ENCODE measurements at places on chromosomes 1 and 21.

DNA sequence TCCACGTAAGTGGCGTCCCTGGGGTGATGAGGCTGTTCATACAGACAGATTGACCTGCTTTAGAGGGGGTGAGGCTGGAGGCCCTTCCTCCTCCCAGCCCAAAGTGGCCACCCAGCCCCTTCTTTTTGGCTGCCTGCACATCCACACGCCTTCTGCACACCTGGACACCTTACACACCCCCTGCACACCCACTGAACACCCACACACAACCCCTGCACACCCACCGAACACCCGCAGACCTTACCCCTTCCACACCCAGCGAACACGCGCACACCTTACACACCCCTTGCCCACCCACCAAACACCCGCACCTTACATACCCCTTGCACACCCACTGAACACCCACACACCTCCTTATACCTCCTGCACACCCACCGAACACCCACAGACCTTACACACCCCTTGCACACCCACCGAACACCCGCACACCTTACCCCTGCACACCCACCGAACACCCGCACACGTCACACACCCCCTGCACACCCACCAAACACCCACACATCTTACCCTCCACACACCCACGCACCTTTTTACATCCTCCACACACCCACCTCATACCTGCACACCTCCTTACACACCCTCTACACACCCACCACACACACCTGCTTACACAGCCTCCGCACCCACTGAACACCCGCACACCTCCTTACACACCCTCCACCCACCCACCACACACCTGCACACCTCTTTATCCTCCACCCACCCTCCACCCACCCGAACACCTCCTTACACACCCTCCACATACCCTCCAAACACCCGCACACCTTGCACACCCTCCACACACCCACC, 37.7 kb downstream of the COQ8A start:
- DNase-seq: no peak

- DNase-seq: no peak
Observed at GRCh38 chr1:228452194-228453021, 34.8 kb upstream of the RNF187 start.

DNA sequence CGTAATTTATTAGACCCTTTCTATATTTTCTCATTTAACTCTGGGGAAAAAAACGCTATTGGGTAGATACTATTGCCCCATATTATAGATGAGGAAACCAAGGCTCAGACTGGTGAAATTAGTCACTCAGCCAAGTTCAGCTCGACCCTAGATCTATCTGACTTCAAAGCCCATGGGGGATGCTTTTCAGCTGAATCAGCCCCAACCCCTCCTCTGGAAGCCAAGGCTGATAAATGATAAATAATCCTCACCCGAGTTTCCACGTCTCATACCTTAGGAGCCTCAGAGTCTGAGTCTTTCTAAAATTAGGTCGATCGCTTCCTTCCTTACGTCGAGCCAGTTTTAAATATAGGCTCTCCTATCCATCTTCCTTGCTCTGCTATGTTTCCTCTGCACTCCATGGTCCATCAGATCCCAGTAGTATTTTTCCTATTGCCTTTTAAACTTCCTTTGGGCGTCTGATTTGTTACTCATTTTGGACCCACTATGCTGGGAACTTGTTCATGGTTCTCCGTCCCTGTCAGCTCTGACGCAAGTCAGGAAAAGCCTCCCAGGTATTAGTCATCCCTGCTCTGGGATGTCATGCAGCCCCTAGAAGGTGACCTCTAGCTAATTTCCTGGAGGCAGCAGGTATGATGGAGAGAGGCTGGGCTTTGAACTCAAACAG, 122.8 kb downstream of the PLPP3 start:
- no peak for DNase-seq

GRCh38 chr1:63321066-63321784, 1.1 kb upstream of the FOXD3 start:
- no peak for DNase-seq

- no peak for DNase-seq
Observed at GRCh38 chr1:107526524-107527198, 385.8 kb downstream of the NTNG1 start.

- no peak for DNase-seq
Observed at GRCh38 chr1:230548357-230548756, 93.9 kb upstream of the COG2 start.

GRCh38 chr1:201002510-201002909, 21.0 kb downstream of the KIF21B start:
- DNase-seq: no peak

GRCh38 chr1:35860696-35861095, 22.3 kb upstream of the AGO1 start:
- no peak for DNase-seq

GRCh38 chr1:61566177-61566576, 158.8 kb downstream of the TM2D1 start:
- no peak for DNase-seq

- no peak for DNase-seq
Observed at GRCh38 chr1:26771643-26772321, 16.0 kb upstream of the PIGV start.

- no peak for DNase-seq
Observed at GRCh38 chr1:97986041-97987005, 65.5 kb upstream of the DPYD start.

- no peak for DNase-seq
Observed at GRCh38 chr1:151135433-151136385, 10.7 kb downstream of the SEMA6C start.

DNA sequence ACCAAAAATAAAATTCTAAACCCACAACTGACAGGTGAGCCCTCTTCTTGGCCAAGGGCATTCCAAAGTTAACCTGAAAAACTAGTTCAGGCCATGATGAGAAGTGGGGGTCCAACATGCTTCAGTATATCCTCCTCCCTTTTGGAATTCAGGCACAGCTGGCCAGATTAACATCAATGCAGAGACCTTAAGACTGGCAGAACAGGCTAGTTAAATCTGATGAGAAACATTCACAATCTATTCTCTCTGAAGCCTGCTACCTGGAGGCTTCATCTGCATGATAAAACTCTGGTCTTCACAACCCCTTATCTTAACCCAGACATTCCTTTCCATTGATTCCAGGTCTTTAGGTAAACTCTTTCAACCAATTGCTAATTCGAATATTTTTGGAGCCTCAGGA, 26.7 kb upstream of the ZBTB8B start:
- no peak for DNase-seq

DNA sequence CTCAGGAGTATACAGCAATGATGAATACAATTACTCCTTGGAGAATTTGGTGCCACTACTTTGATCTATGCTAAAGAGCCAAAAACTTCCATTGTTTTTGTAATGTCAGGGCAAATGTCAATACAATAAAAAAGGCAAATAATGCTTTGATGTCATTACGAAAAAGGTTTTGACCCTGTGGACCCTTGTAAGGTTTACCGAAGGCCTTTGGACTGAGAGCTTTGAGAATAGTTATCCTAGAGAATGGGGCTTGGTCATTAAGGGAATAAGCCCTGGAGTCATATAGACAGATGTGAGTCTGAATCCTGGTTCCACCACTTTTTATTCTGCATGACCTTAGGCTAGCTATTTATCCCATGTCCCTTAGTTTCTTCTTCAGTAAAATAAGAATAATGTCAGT, 27.5 kb downstream of the CEP170 start:
- no peak for DNase-seq

GRCh38 chr1:160465123-160465522, 57.9 kb downstream of the SLAMF6 start:
- DNase-seq: no peak

GRCh38 chr21:34919406-34919805, 129.7 kb downstream of the RUNX1 start:
- DNase-seq: no peak

- no peak for DNase-seq
Observed at GRCh38 chr1:231836227-231836893, 209.8 kb downstream of the DISC1 start.

DNA sequence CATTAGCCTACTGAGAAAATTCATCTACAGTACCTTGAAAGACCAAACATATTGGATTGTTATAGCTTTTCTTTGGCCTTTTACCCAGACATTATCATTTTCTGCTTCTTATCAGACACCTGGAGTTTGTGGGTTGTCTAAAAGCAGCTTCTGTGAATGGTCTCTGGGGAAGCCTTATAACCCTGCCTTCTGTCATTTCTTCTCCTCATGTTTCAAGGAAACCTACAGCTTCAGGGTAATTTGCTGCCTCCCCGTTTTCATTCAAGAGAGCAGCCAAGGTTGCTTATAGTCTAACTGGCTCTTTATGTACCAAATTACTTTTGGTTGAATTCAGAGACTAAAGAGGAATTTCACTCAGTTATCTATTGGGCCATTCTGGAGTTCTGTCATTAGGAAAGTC, 288.3 kb upstream of the SGIP1 start:
- DNase-seq: no peak

Measured in forelimb muscle (tissue), 1 donor.